ENCODE measurements at places on chromosomes 13 and 19. TPM values are rescaled to one million over a fixed set of nuclear protein-coding genes. Genes with fewer than 3 reads are reported as not detected.

CEACAM7 gene
- total RNA-seq: not detected

TRPC4 gene
- not detected for total RNA-seq

DNA sequence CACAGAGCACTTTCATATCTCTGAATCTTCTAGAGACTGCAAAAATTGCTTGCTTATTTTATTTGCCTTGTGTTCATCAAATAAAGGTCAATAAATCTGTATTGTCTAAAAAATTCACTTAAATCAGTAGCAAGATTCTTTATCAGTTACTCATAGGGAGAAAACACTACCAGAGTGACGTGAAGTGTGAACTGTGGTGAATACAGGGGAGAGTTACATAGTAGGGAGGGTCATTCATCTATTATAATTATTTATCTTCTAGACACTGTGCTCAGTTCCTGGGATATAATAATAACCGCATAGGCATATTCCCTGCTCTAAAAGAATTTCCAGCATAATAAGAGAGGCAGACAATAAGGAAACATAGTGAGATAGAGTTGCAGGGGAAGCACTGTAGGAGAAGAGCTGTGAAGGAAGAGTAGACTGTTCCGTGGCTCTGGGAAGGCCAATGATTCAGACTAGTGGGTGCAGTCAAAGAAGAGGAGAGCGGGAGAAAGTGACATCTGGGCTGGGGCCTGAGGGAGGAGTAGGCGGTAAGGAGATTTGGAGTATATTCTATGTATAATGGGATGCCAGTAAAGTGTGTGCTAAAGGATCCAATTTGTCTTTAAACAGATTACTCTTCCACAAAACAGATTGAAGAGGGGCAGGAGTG lies 84.0 kb upstream of the TDRD3 start:
- no peak for DNase-seq

DNA sequence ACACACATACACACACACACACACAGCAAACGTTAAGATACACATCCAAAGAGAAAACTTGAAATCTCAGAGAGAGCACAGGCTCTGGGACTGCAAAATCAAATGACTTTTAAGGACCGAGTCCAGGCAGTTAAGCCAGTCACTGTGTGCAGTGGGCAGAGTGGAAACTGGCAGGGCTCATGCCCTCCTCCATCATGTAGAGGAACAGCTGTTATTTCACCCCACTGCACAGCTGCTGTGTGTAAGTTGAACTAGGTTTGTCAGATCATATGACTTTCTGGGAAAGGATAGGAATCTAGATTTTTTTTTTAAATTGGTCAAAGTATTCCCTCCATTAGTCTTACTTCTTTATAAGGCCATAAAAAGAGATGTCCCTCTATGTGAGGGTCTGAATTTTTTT lies 1002.1 kb downstream of the UQCRFS1 start:
- no peak for DNase-seq

DNA sequence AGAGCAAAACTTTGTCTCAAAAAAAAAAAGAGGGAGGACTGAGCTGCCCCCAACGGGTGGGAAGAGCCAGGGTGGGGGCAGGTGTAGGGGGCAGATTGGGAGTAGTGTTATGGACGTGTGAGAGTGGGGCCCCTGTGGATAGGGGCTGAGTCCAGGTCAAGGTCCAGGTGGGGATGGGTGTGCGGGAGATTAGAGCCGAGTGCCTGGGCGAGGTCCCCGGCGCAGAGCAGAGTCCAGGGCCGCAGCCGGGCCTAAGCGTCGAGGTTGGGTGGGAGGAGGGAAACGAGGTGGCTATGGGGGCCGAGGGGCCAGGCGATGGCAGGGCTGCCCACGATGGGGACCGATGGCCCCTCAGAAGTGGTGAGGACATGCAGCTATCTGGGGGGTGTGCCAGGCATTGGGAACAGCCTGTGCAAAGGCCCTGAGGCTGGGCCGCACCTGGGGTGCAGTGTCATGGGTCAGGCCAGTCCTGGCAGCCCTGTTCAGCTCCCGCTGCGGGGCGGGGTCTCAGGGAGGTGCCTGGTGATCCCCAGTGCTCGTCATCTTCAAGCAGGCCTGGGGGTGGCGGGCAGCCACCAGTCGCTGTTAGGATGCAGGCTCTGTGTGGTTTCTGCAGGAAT lies 12.3 kb upstream of the MISP start:
- DNase-seq: no peak

DNA sequence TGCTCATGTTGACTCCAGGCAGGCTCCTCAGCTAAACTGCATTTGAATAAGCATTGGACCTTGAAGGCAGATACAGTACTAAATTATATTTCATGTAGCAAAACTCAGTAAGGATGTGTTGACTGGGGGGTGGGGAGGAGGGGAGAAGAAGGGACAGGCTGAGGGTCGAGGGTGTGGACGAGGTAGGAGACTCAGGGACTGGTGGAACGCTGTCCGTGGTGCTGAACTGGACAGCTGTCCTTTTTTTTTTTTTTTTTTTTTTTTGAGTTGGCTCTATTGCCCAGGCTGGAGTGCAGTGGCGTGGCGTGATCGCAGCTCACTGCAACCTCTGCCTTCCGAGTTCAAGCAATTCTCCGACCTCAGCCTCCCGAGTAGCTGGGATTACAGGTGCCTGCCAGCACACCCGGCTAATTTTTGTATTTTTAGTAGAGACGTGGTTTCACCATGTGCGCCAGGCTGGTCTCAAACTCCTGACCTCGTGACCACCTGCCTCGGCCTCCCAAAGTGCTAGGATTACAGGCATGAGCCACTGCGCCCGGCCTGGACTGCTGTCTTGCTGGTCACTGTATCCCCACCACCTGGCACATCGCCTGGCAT lies 33.2 kb upstream of the CASP14 start:
- DNase-seq: no peak
